ENCODE measurements at places on chromosomes 2 and 18. TPM values are rescaled to one million over a fixed set of nuclear protein-coding genes. Genes with fewer than 3 reads are reported as not detected.

Gene BOLL
- total RNA-seq: not detected

Gene G6PC2
- total RNA-seq: not detected

Gene RSAD2
- total RNA-seq: 7.0 TPM

Gene CXCR4
- total RNA-seq: 11.8 TPM

Gene TCF23
- not detected for total RNA-seq

Gene KCNS3
- total RNA-seq: 14.6 TPM

Gene GALNT5
- total RNA-seq: 0.17 TPM

Gene CABLES1
- total RNA-seq: 8.3 TPM

Gene MC4R
- total RNA-seq: 2.5 TPM

Gene FANCL
- total RNA-seq: 10.9 TPM

GRCh38 chr2:158967731-158968395, 577 bp upstream of the TANC1 start:
- no peak for DNase-seq
- peak overlapping the region; percentile 88 for H3K27ac ChIP-seq
- no peaks in the 10 kb centered on the region for H3K27me3 ChIP-seq
- H3K36me3 ChIP-seq: no peaks in the 10 kb centered on the region
- peaks cover 34% of the 10 kb centered on the region for H3K4me1 ChIP-seq

- no peaks in the 10 kb centered on the region for H3K36me3 ChIP-seq
- no peak overlapping the region for H3K27ac ChIP-seq
These were observed 50.5 kb downstream of the SDC1 start for GRCh38 chr2:20174410-20174809.

GRCh38 chr18:59006461-59007067, 133.1 kb upstream of the SEC11C start:
- peaks cover 8% of the 10 kb centered on the region for H3K4me1 ChIP-seq
- no peak overlapping the region for H3K4me3 ChIP-seq
- no peaks in the 10 kb centered on the region for H3K36me3 ChIP-seq
- no peak overlapping the region for H3K27ac ChIP-seq

DNA sequence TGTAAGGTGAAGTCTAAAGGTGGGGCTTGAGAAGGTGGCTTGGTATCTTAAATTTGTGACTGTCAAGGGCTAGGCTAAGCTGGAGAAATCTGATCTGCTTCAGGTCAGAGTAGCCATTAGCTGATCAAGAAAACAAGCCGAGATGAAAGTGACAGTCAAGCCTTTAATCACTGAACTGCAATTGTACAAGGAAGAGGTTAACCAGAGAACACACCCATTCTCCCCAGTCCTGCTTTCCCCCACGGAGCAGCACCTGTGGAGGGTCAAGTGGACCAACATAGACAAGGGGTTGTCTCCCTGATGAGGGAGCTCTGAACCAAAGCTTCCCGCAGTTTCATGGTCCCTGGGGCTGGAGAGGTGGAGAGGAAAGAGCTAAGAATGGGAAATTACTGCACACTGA, 901.2 kb downstream of the DCC start:
- no peaks in the 10 kb centered on the region for H3K4me1 ChIP-seq
- H3K27me3 ChIP-seq: no peaks in the 10 kb centered on the region
- no peak overlapping the region for H3K4me3 ChIP-seq

DNA sequence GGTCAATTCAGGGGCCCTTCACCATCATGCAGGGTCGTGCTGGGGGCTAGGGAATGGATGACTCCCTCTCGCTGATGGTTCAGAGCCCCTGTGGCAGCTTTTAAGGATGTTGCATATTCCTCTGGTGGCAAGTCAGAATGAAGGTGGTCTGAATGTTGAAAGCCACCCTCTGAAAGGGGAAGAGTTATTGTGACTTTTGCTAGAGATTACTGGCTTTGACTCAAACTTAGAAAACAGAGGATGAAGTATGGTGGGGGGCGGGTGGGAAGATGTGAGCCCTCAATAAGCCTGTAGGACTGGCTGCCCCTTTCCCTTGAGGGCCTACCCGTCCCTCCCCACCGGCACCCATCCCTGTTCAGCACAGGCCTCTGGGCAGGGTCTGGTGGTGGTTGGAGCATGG, 23.2 kb downstream of the MC2R start:
- no peak overlapping the region for H3K27ac ChIP-seq
- no peaks in the 10 kb centered on the region for H3K36me3 ChIP-seq
- peaks cover 9% of the 10 kb centered on the region for H3K27me3 ChIP-seq
- DNase-seq: peak; percentile 8

- no peaks in the 10 kb centered on the region for H3K27me3 ChIP-seq
- DNase-seq: peak; percentile 78
- H3K4me3 ChIP-seq: no peak overlapping the region
- H3K36me3 ChIP-seq: no peaks in the 10 kb centered on the region
- H3K27ac ChIP-seq: no peak overlapping the region
- H3K4me1 ChIP-seq: peaks cover 9% of the 10 kb centered on the region
These were observed 557.9 kb downstream of the TNS1 start for GRCh38 chr2:217444932-217445331.

GRCh38 chr2:119575439-119575838, 31.2 kb downstream of the CFAP221 start:
- peaks cover 5% of the 10 kb centered on the region for H3K4me1 ChIP-seq
- H3K27ac ChIP-seq: no peak overlapping the region
- H3K27me3 ChIP-seq: no peaks in the 10 kb centered on the region

DNA sequence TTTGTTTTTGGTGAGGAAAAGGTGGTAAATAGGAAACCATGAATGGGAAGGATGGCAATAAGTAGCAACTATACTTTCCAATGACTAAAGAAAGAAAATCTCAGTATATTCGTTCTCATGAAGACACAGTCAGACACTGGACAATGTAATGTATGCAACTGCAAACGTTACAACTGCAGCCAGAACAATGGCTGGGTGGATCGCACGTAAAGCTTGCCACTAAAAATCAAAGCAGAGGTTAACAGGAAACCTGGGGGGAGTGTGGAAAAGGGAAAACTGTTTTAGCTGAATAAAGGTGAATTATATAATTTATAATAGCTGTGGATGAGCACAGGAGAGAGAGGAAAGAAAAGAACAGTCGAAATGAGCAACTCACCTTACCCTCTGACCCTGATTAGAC, 33.3 kb downstream of the NEMP2 start:
- no peak overlapping the region for H3K4me3 ChIP-seq
- H3K27ac ChIP-seq: no peak overlapping the region
- peaks cover 13% of the 10 kb centered on the region for H3K4me1 ChIP-seq

- H3K27ac ChIP-seq: peak overlapping the region; percentile 89
- DNase-seq: no peak
- H3K36me3 ChIP-seq: no peaks in the 10 kb centered on the region
- no peaks in the 10 kb centered on the region for H3K27me3 ChIP-seq
These were observed 1.8 kb downstream of the BARD1 start for GRCh38 chr2:214807653-214808052.

DNA sequence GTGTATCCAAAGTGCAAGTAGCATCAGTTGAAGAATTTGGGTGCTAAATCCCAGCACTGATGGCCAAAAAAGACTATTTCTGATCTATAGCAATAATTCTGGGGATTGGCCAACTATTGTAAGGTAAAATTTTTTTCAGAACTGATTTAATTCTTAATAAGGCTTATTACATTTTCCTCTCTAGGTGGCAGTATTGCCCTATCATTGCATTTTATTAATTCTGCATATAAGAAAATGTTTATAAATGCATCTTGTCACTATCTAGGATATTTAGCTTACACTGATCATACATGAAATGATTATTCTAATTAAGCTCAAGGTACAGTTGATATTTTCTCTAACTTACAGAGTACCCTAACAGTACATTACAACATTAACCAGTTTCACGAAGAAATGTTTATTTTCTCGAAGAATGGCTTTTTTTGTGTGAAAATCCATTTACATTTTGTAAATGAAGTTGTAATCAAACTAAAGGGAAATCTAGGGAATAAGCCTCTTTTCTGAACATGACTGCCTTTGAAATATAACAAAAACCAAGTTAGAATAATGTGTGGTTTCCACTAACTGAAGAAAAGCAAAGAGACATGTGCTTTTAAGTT, 11.0 kb downstream of the TTN start:
- no peak for DNase-seq
- no peaks in the 10 kb centered on the region for H3K27me3 ChIP-seq
- H3K36me3 ChIP-seq: peaks cover 92% of the 10 kb centered on the region
- no peak overlapping the region for H3K4me3 ChIP-seq
- H3K27ac ChIP-seq: no peak overlapping the region

- H3K27ac ChIP-seq: no peak overlapping the region
- no peaks in the 10 kb centered on the region for H3K36me3 ChIP-seq
- H3K4me3 ChIP-seq: no peak overlapping the region
These were observed 12.3 kb upstream of the APOB start for GRCh38 chr2:21055879-21056790.

- no peak overlapping the region for H3K4me3 ChIP-seq
- no peak overlapping the region for H3K27ac ChIP-seq
- H3K4me1 ChIP-seq: no peaks in the 10 kb centered on the region
- H3K27me3 ChIP-seq: no peaks in the 10 kb centered on the region
These were observed 266.9 kb upstream of the GULP1 start for GRCh38 chr2:188024811-188025210.

DNA sequence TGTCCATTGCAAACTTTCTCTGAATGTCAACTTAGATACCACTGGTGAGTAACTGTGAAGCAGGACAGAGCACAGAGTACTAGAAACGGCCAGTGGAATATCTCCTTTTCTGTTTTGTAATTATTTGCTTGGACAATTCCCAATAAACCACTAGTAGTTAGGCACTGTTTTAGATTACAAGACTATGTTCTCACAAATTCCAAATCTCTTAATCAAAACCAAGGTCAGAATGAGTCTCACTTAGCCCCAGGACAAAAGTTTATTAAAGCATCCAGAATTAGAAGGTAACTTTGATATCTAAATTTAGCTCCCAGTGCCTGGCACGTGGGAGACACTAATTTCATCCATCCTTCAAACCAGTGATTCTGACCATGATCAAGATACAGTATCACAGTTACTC, 89.0 kb downstream of the ZNF521 start:
- H3K36me3 ChIP-seq: no peaks in the 10 kb centered on the region
- no peak overlapping the region for H3K27ac ChIP-seq
- no peak overlapping the region for H3K4me3 ChIP-seq
- no peaks in the 10 kb centered on the region for H3K4me1 ChIP-seq
- no peak for DNase-seq
- no peaks in the 10 kb centered on the region for H3K27me3 ChIP-seq

- peaks cover 21% of the 10 kb centered on the region for H3K4me1 ChIP-seq
- H3K36me3 ChIP-seq: no peaks in the 10 kb centered on the region
- no peak for DNase-seq
- H3K27ac ChIP-seq: peak overlapping the region; percentile 89
- H3K4me3 ChIP-seq: peak overlapping the region; percentile 89
These were observed 845 bp downstream of the CFAP210 start for GRCh38 chr2:169693360-169693759.

- H3K36me3 ChIP-seq: no peaks in the 10 kb centered on the region
- no peak overlapping the region for H3K4me3 ChIP-seq
- H3K27me3 ChIP-seq: no peaks in the 10 kb centered on the region
- H3K4me1 ChIP-seq: peaks cover 38% of the 10 kb centered on the region
These were observed 132.5 kb upstream of the EPAS1 start for GRCh38 chr2:46164529-46165301.

- no peaks in the 10 kb centered on the region for H3K36me3 ChIP-seq
- H3K4me3 ChIP-seq: no peak overlapping the region
- DNase-seq: no peak
- H3K27ac ChIP-seq: no peak overlapping the region
These were observed 10.4 kb upstream of the CAVIN2 start for GRCh38 chr2:191857259-191857805.

DNA sequence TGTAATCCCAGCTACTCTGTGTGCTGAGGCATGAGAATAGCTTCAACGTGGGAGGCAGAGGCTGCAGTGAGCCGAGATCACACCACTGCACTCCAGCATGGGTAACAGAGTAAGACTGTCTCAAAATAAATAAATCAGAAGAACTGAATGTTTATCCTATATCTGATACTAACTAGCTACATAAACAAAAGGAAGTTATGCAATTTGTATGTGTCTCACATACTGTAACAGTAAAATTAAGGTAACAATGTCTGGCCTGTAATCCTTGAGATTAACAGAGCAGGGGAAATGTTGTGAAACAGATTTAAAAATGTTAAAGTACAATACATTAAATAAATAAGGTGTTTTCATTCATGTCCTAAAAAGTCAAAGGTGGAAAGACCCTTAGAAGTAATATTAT, 150.8 kb downstream of the MEMO1 start:
- H3K4me3 ChIP-seq: no peak overlapping the region
- no peaks in the 10 kb centered on the region for H3K4me1 ChIP-seq
- H3K36me3 ChIP-seq: peaks cover 9% of the 10 kb centered on the region
- no peaks in the 10 kb centered on the region for H3K27me3 ChIP-seq
- no peak overlapping the region for H3K27ac ChIP-seq

DNA sequence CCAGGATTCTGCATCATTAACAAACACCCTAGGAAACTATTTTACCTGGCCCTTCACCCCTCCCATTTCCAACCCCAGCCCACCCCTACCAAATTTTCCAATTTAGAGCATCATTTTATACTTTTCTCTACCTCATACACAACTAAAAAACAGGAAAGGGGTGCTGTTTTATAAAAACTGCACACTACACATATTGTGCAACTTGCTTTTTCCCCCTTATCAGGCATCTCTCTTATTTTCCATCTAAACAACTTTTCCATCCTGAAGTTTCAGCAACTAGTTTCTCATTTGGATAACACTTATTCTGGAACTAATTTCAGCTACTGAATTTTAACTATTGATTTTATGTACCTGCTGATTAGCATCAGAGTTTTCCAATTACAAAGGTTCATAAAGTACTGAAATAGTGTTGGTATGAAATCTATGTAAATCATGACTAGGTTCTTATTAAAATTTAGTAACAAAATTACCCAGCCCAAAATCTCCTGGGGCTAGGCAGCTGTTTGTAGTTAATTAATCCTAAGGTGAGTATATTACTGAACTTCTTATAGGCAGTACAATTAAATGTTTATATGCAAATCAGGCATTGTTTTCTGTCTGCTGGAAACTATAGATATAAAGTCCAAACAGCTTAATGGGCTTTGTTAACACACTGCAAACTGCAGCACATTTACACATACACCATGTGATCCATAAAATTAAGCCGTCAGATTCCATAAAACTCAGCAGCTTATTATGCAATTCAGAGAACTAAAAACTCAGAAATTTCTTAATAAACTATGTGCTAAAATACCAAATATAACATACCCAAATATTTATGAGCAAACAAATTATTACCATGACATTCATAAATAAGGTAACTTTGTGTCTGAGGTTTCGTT, 7.9 kb downstream of the SF3B1 start:
- no peak for DNase-seq
- peaks cover 25% of the 10 kb centered on the region for H3K36me3 ChIP-seq
- peaks cover 93% of the 10 kb centered on the region for H3K4me1 ChIP-seq
- no peak overlapping the region for H3K27ac ChIP-seq
- H3K27me3 ChIP-seq: no peaks in the 10 kb centered on the region
- H3K4me3 ChIP-seq: no peak overlapping the region

GRCh38 chr2:219965287-219966194, 338.1 kb downstream of the SLC4A3 start:
- DNase-seq: no peak
- no peaks in the 10 kb centered on the region for H3K36me3 ChIP-seq
- no peaks in the 10 kb centered on the region for H3K27me3 ChIP-seq

- no peak overlapping the region for H3K4me3 ChIP-seq
- no peak overlapping the region for H3K27ac ChIP-seq
- peaks cover 14% of the 10 kb centered on the region for H3K27me3 ChIP-seq
- no peaks in the 10 kb centered on the region for H3K4me1 ChIP-seq
- no peak for DNase-seq
These were observed 82.6 kb downstream of the C18orf54 start for GRCh38 chr18:54440292-54440691.
